Suppressor macrophage (primary cell): ENCODE measurements at places on chromosomes 7 and 10.

GRCh38 chr7:2760098-2760889, 72.3 kb downstream of the AMZ1 start:
- DNase-seq: peak; percentile 82

DNA sequence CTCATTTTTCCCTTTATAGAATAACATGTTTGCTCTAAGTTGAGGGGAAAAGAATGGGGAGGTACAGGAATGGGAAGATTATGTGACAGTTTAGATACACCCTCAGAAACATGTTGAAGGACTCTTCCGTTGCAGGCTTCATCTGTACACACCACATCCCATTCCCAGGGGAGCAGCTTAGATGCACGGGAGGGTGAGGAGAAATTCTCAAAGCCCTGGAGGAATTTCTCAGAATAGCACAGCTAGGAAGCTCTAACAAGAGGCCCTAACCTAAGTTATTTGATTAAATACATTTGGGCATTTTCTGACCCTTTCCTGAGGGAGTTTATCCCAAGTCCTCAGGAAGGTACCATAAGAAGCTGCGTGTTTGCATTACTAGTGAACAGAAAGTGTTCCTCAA, 660.2 kb upstream of the IGFBP3 start:
- no peak for DNase-seq

- no peak for DNase-seq
Measured at GRCh38 chr10:126669168-126669567, 1.3 kb downstream of the C10orf90 start.

DNA sequence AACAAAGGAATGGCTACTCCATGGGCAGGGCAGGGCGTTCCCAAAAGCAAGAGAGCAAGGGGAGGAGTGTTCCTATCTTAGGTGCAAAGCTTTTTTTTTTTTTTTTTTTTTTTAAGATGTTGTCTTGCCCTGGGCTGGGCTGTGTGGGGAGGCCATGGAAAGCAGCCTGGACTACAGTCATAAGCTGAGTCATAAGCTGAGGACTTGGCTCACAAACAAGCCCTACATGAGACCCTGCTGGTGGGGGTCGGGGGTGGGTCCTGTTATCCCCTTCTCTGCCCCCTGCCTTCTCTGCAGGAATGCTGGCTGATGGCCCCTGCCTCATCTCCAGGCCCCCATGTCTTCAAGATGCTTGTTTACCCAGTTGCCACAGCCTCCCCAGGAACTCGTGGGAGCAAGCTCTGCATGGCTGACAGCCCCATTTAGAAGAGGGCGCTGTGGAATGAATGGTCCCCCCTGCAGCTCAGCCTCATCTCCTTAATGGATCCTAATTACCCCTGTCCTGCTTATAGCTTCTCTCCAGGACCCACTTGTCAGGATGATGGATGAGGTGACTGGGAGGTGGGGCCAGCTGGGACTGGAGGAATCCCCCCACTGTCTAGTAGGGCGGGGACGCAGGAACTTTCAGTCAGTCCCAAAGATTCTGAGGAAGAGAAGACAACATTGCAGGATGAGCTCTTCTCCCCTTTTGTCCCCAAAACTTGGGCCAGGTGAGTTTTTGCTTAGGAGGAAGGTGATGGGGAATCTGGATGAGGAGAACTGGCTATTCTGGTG, 340.8 kb upstream of the PODXL start:
- DNase-seq: no peak

- no peak for DNase-seq
Measured at GRCh38 chr10:77967611-77968022, 41.1 kb upstream of the DLG5 start.

GRCh38 chr7:74617180-74617744, 40.3 kb upstream of the GTF2I start:
- peak; percentile 81 for DNase-seq

- DNase-seq: no peak
Measured at GRCh38 chr10:21623291-21623690, 89.3 kb downstream of the MLLT10 start.

- DNase-seq: no peak
Measured at GRCh38 chr7:40572810-40573465, 438.1 kb downstream of the SUGCT start.

- DNase-seq: no peak
Measured at GRCh38 chr10:124049484-124049883, 43.9 kb downstream of the CHST15 start.

- DNase-seq: no peak
Measured at GRCh38 chr10:132898391-132899053, 43.8 kb downstream of the CFAP46 start.

DNA sequence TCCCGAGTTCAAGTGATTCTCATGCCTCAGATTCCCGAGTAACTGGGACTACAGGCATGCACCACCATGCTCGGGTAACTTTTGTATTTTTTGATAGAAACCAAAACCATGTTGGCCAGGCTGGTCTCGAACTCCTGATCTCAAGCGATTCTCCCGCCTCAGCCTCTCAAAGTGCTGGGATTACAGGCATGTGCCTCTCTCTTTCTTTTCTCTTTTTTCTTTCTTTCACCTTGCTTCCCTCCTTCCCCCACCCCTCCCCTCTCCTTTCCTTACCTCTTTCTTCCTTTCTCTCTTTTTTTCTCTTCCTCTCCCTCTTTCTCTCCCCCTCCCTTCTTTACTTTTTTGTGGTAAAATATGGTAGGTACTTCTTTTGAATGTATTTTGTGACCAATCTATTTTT, 62.2 kb downstream of the ANKRD61 start:
- DNase-seq: no peak

GRCh38 chr10:22268503-22268902, 47.7 kb upstream of the COMMD3 start:
- DNase-seq: no peak

DNA sequence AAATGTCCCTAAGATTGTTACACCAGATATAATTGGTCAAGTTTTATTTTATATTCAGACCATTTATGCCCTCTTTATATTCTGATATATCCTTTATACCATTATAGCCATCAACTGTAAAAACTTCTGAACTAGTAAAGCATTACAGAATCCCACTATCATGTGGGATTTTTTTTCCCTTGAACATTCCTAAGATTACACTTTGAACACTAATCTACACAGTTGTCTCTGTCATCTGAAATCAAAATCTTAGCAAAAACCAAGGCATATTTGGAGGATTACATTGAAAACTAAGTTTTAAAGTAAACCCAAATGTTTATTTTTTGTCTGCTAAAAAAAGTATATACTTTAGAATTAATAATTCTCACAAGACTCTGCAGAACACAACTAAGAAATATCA, 116.2 kb upstream of the GPR22 start:
- no peak for DNase-seq

GRCh38 chr7:100556541-100556940, 17.2 kb downstream of the SAP25 start:
- peak; percentile 82 for DNase-seq

DNA sequence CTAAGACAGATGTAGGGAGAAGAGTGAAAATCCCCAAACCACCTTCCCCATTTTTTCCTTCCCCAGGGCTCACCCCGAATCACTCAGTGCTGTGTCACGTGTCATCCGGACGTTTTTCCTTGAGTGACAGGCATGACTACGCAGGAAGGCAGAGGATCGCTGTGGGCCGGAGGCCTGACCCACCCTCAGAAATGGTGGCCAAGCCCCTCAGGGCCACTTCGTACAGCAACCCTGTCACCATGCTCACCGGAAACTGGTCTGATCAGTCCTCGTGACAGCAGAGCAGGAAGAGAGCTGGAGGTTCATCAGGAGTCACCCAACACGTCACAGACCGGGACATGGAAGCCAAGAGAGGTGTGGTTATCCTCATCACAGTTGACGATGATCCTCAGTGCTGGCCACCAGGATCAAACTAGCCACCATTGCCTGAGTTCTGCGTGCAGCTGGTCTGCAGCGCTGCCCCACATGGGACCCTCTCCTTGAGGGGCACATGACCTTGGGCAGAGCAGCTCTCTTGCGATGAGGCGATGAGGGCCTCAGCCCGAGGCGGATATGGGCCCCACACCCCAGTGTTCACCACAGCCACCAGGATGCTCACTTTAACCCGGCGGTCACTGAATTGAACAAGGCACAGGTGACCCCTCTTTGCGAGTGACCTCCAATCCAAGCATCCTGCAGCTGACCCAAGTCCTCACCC, 99.3 kb upstream of the INSIG1 start:
- DNase-seq: peak; percentile 28

GRCh38 chr7:47557694-47558670, 23.9 kb downstream of the TNS3 start:
- DNase-seq: no peak

- no peak for DNase-seq
Measured at GRCh38 chr10:118349235-118349634, 7.1 kb upstream of the FAM204A start.

DNA sequence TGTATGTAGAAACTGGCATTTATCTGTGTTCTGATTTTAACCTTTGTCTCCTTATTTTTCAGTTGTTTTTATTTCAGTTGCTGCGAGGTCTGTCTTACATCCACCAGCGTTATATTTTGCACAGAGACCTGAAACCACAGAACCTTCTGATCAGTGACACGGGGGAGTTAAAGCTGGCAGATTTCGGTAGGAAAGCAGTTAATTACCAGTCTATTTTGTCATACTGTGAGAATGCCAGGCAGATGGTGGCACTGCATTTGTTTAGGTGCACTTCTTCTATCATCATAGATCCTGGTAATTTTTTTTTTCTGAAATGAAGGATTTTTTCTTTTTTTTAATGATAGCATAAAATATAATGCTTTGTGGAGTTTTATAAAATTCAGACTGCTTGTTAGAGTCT, 321.4 kb downstream of the CDK14 start:
- no peak for DNase-seq

- no peak for DNase-seq
Measured at GRCh38 chr10:101133489-101134298, 2.6 kb downstream of the TLX1 start.

DNA sequence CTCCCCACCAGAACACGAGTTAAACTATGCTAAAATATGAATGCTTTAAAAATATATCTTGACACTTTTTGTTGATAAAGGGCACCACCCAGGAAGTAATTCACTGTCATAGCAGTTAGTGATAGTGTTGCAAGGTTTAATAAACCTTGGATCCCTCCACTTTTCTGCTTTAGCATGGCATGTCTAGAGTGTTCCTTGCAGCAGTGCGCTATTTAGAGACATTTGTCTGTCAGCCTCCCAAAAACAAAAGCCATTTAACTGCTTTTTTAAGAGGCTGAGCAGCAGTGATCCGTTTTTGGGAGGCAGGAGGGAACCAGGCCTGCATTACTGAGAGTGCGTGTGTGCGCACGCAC, 69.6 kb upstream of the RAB11FIP2 start:
- no peak for DNase-seq

GRCh38 chr7:135186841-135187253, 16.3 kb upstream of the CYREN start:
- no peak for DNase-seq

GRCh38 chr10:73771722-73772280, 10.0 kb upstream of the CHCHD1 start:
- DNase-seq: peak; percentile 90

DNA sequence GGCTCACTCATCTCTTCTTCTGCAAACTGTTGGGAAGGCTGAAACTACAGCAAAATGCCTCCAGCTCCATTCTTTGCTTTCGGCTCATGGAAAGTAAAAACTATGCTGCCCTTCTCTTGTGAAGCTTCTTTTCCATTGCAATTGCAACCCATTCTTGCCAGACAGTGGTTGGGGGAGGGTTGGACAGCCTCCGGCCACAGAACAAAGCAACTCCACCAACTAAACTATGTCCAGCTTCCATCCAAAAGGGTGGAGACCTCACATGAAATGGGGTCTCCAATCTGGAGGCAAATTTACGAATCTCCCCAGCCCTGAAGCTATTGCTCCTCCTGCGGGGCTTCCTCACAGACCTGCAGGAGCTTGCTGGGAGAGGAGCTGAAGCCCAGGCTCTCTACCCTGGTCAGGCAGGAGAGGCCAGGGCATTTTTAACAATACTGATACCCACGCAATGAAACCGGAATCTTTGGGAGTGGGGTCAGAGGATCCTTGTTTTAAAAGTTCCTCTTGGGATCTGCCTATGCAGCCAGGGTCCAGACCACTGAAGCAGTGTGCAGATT, 549 bp downstream of the GPNMB start:
- DNase-seq: no peak

DNA sequence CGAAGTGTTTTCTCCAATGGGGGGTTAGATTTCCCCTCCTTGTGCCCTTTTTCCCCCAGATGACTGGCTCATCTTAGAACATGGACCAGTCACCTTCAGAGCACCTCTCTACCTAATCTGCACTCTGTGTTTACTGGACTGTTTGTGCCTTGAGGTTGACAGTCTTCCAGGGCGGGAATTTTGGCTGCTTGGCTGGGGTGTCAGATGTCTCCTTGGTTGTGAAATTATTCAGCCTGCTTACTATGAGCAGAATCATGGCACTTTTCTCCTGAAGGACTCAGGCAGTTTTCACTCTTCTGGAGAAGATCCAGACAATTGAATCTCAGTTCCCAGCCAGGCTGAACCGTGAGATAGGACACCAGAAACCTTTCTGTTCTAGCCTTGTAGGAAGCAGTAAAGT, 60.3 kb upstream of the NFKB2 start:
- no peak for DNase-seq

DNA sequence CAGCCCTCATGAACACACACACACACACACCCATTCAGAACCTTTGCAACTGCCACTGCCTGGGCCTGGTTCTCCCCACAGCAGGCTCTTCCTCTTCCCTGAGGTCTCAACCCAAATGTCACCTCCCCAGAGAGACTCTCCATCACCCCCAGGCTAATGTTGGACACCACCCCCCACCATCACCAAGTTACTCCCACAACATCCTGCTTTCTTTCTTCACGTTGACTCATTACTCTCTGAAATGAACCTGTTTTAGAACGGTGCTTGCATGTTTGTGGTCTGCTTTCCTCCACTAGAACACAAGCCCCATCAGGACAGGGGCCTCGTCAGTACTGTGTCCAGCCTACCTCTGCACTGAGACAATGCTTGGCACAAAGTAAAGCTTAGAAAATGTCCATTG, 16.0 kb downstream of the AFAP1L2 start:
- no peak for DNase-seq

DNA sequence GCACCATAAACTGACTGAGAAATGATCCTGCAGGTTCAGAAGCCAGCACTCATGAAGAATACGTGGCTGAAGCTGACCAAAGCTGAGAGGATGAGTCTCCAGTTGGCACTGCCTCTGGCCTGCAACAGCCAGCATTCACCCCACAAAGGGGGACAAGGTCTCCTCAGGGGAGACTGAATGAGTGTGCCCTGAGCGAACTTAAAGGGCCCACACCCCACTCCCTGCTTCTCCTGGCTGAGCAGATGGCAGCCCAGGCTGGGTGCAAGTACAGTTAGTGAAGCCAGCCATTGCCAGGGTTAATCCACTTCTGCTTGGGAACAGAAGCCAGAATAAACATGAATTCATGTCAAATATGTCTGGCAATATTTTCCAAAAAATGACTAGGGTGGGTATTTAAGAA, 98.1 kb downstream of the PPP1R17 start:
- no peak for DNase-seq
